Suppressor macrophage (primary cell): ENCODE measurements at places on chromosomes 2 and 18.
A peak's percentile ranks its signal among the peaks of the same experiment; 100 is the strongest.

DNA sequence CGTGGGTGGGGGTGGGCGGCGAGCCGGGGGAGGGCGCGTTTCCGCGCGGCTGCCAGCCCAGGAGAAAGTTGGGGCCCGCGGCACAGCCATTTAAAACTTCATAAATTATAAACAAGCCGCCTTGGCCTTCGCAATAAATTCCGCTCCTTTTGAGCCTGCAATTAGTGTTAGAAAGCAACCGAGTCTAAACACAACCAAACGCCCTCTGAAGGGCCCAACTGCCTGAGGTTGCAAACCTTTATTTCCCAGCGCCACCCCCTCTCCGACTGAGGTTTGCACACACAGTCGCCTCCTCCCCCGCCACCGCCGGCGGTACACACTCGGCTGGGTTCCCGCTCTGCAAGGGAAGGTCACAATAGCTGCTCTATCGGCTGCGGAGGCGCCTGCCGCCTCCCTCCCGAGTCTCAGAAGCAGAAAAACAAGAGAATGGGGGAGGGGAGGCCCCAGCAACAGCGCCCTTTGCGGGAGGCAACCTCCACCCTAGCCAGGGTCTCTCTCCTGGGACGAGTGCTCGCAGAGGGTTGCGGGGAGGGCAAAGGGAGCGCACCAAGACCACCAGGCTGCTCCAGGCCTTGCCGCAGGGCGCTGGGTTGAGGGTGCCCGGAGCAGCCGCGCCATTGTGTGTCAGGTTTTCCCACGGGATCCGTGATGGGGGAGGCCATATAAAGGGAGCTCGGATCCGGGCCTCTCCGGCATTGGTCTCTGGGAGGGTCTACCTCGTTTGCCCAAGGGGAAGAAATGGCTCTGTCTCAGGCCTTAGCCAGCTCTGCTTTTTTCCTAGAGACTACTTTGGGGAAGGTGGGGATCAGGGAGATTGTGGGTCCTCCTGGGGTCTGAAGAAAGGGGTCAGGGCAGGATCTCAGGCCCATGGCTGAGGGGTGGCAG, 13.4 kb upstream of the HOXD1 start:
- no peak for DNase-seq

- DNase-seq = peak; percentile 9
Measured at GRCh38 chr2:201781557-201782051, 871 bp upstream of the ALS2 start.

DNA sequence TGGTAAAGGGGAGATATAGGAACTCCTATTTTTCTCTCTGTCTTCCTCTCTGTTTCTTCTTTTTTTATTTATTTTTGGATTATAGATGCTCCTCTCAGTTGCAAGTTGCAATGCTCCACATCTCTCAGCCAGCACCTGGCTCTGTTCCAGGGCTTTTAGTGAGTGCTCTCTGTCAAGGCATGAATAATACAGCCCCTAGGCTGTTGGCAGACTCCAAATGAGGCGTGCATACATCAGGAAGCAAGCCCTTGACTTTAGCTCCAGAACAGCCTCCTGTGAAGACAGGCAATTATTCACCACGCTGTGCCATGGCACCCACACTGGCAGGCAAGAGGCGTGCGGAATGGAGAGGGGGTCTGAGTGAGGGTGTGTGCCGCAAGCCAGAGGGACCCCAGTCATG, 228.1 kb upstream of the PXDN start:
- DNase-seq = no peak

DNA sequence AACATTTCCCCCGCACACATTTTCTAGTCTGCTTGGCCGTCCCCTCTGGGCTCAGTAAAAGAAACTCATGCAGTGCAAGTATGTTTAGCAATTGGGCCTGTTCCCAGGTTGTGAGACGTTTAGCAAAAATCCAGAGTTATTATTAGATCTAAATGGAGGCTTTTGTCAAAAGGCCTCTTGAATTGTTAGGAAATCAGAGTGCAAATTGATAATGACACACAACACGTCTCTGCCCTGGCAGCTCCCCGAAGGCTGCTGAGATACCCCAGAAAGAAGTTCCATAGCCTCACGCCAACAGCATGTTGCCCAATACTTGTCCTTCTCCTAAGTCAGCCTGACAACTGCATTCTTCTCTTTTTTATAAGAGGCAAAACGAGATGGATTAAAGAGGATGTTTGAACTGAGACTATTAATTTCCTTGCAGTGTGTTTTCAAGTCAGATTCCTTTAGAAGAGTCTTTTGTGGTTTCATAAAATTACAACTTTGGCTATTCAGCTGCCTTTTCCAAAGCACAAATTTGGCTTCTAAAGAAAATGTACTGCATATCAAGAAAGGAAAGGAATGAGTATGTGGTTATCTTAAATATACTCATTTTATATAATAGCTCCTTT, 202.2 kb downstream of the TRIB2 start:
- DNase-seq = peak; percentile 6

GRCh38 chr2:236772220-236772837, 202.7 kb downstream of the ACKR3 start:
- DNase-seq = peak; percentile 10

- no peak for DNase-seq
Measured at GRCh38 chr2:157696036-157696435, 67.4 kb upstream of the ACVR1C start.

- no peak for DNase-seq
Measured at GRCh38 chr18:39600894-39601293, 2035.3 kb upstream of the CELF4 start.

DNA sequence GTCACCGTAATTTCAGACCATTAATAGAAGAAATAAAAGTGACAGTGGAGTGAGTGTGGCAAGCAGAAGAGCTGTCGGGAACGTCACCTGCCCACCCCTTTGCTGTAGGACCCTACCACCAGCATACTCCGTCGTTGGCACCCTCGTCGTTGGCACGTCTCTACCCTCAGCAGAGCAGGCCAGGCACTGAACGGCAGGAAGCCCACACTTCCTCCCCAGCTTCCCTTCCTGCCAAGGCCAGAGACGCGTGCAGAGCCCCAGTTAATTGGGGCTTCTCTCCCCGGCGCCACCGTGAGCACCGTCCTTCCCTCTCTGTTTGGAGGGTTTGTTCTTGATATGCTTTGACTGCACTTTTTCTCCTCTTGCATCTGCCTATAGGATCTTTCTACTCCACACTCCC, 27.0 kb upstream of the NFATC1 start:
- no peak for DNase-seq

DNA sequence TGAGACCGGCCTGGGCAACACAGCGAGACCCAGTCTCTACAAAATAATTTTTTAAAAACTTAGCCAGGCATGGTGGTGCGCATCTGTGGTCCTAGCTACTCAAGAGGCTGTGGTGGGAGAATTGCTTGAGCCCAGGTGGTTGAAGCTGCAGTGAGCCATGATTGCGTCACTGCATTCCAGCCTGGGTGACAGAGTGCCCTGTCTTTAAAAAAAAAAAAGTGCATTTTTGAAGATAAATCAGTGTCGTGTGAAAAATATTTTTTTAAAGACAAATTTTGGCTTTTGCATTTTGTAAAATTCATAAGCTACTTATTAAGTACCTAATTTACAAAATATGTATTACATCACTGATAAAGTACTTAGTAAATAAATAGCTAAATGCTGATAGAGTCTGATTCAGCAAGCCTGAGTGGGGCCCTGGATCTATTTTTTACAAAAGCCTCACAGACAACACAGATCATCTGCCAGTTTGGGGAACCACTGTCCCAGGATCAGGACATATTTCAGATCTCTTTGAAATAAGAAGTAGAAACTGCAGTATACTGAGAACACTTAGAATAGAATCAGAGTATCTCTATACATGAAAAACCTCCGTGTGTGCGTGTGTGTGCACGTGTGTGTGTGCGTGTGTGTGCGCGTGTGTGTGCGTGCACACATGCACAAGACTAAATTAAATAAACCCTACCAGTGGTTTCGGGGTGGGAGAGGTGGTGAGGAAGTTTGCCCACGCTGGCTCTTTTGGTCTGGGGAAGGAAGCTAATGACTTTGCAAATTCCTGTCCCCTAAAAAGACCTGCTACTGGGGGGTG, 61.6 kb downstream of the AAK1 start:
- peak; percentile 84 for DNase-seq

- DNase-seq = no peak
Measured at GRCh38 chr2:112035786-112036185, 19.3 kb upstream of the TMEM87B start.

GRCh38 chr2:219680958-219681693, 53.7 kb downstream of the SLC4A3 start:
- peak; percentile 5 for DNase-seq

GRCh38 chr18:58776084-58776483, 88.6 kb upstream of the ZNF532 start:
- DNase-seq = no peak

DNA sequence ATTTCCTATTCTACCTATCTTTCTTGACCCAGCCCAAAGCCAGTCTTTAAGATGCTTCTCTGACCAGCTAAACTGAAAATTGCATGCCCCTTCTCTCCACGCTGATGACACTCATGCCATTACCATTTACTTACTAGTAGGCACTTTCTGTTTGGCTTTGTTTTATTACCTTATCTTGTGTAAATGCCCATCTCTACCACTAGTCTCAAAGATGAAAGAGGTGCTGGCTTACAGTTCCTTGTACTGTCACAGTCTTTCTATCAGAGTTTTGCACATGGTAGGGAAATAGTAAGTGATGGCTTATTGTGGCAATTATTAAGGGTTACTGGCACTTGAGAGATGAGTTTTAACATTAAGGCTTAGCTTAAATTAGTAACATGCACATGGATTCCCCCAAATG, 352.1 kb downstream of the RBM43 start:
- DNase-seq = no peak

DNA sequence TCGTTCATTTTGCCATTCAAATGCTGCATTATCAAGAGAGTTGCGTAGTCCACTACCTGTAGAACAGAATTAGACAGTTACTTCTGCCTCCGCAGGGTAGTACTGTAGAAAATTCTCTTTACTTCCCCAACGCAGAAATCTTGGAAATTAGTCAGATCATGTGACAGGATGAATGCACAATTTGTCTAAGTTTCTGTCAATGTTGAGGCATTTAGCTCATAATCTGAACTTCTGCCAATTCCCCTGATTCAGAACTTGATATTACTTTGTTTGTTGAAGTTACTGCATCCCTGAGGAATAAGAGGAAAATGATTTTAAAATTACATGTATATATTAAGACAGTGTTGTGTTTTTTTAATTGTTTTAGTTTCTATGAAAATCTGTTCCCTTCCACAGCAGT, 83.4 kb downstream of the TTC27 start:
- peak; percentile 11 for DNase-seq
